ENCODE measurements at places on chromosomes 7 and 10.
A peak's percentile ranks its signal among the peaks of the same experiment; 100 is the strongest.

DNA sequence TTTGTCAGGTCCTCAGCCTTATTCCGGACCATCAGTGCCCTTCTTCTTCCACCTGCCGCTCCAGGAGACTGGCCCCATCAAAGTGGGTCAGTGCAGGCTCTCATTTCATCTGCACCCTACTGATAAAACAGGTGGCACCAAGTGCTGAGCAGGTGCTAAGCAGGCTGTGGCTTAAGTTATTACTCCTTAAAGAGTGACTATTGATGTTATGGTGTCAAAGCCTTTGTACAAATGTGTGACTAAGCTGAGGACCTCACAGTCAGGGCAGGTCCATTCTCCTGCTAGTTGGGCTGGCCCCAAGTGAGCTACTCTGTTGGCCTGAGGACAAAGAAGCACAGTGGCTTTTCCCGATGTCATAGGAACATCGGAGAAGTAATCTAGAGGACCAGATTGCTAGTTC is 11.2 kb upstream of the CALD1 start:
- H3K27me3 ChIP-seq, result no peaks in the 10 kb centered on the region
- DNase-seq, result no peak
- H3K4me1 ChIP-seq, result no peaks in the 10 kb centered on the region
- H3K36me3 ChIP-seq, result no peaks in the 10 kb centered on the region
- no peak overlapping the region for H3K27ac ChIP-seq

DNA sequence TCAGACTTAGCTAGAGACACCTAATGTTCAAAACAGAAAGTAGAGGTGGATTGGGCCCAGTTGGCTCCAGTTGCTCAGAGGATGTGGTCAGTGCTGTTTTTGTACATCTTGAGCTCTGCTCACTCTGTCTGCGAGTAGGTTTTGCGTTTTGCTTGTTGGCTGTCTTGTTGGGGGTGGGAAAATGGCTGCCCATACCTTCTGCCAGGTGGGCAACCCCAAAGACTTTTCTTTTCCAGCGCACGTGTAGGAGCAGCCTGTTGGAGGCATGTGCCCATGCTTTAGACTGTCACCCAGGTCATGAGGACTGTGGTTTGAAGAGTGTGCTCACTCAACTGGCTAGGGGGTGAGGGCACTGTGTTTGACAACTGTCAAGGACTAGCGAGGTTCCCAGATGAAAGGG is 73.9 kb downstream of the KAT6B start:
- DNase-seq, result no peak
- H3K4me1 ChIP-seq, result peaks cover 4% of the 10 kb centered on the region
- H3K36me3 ChIP-seq, result no peaks in the 10 kb centered on the region
- H3K27me3 ChIP-seq, result no peaks in the 10 kb centered on the region
- no peak overlapping the region for H3K4me3 ChIP-seq
- no peak overlapping the region for H3K27ac ChIP-seq

DNA sequence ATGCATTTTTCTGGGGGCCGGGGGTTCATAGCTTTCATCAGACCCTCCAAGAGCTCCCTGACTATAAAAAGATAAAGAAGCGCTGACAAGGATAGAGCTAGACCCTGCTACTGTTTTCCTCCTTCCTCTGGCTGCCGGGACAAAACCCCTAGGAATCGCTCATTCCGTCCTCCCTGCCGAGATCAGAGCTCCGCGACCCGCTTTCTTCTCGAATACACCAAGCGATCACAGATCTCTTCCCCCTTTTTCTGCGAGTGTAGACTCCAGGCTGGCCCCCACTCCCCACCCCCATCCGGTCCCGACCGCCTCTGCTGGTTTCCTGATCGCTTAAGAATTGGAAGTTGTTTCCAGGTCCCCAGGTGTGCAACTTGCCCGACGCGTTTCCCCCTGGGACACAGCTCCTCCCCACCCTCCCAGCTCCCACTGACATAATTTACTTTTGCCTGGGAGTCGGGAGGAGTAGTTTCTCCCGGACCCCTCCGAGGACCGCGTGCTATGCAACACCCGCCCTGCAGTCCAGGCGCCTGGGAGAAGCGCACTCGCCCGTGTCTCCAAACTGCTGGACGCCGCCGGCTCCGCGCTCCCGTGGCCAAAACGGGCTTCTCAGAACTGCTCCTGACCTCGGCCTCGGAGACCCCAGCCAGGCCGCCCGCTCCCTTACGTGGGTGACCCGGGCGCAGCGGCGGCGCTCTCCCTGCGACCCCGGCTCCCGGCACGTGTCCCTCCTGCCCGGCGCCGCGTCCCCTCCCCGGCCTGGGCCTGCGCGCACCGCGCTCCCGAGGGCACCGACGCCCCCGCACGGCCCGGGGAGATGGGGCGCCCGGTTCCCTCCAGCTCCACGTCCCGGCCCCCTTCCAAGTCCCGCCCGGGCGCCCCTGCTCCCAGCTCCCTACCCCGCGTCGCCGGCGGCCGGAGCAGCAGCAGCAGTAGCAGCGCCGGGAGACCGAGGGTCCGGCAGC is 552 bp downstream of the IL15RA start:
- H3K4me1 ChIP-seq, result peaks cover 28% of the 10 kb centered on the region
- H3K36me3 ChIP-seq, result no peaks in the 10 kb centered on the region
- H3K27me3 ChIP-seq, result no peaks in the 10 kb centered on the region
- DNase-seq, result no peak
- peak overlapping the region; percentile 98 for H3K27ac ChIP-seq

DNA sequence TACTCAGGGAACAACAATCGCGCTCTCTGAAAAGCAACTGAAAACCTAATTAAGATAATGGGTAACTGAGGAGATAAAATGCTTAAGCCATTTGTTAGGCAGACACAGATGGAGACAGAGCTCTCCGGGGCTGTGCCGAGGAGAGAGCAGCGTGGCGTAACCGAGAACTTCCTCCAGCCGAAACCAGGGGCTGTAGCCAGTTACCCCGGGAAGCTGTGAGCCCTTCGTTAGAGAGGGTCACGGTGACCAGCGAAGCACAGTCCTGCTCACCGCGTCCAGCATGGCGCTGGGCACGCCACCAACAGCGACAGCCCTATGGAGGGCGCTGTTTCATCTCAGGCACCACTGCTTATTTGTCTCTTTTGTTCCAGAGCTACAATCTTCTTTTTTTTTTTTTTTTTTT is 16.1 kb downstream of the PAPOLB start:
- no peaks in the 10 kb centered on the region for H3K27me3 ChIP-seq
- H3K27ac ChIP-seq, result no peak overlapping the region
- no peaks in the 10 kb centered on the region for H3K4me1 ChIP-seq
- H3K4me3 ChIP-seq, result no peak overlapping the region

DNA sequence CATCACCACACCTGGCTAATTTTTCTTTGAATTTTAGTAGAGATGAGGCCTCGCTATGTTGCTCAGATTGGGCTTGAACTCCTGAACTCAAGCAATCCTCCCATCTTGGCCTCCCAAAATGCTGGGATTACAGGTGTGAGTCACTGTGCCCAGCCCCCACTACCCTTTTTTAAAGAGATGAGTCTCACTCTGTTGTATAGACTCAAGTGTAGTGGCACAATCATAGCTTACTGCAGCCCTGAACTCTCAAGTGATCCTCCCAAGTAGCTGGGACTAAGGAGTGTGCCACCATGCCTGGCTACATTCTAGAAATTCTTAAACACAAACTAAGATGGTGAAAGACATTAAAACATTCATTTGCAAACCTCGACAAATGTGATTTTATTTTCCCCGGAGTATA is 12.6 kb downstream of the SYPL1 start:
- H3K27me3 ChIP-seq, result no peaks in the 10 kb centered on the region
- H3K36me3 ChIP-seq, result no peaks in the 10 kb centered on the region
- DNase-seq, result no peak
- H3K4me3 ChIP-seq, result no peak overlapping the region
- peaks cover 61% of the 10 kb centered on the region for H3K4me1 ChIP-seq

GRCh38 chr7:101486433-101487104 is 123.9 kb downstream of the COL26A1 start:
- no peak for DNase-seq
- no peaks in the 10 kb centered on the region for H3K36me3 ChIP-seq
- H3K4me1 ChIP-seq, result no peaks in the 10 kb centered on the region
- H3K27ac ChIP-seq, result no peak overlapping the region
- H3K4me3 ChIP-seq, result no peak overlapping the region

DNA sequence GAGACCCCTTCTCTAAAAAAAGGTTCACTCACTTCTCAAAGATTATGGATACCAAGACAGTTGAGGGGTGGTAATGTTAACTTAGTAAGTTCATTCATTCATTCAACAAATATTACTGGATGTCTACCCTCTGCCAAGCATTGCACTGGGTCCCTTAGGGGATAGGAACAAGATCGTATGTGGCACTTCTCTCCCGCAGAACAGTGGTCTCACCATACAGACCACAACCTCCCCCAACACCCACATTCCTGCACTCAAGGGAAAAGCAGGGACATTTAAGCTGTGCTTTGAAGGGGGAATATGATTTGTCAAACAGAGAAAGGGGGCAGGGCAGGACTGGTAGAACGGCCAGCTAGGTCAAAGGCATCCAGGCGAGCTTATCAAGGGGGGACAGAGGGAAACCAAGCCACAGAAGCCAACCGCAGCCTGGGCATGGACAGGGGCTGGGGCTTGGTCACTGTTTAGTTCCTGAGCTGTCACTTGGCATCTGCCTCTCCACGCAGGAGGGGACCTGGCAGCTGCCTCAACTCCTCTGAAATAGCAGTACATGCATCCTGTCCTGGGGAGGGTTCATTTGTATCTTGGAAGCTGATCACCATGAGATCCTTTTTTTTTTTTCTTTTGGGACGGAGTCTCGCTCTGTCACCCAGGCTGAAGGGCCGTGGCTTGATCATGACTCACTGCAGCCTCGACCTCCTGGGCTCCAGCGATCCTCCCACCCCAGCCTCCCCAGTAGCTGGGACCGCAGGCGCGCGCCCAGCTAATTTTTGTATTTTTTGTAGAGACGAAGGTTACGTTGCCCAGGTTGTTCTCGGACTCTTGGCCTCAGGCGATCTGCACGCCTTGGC is 949 bp upstream of the CLIP2 start:
- DNase-seq, result no peak
- peaks cover 53% of the 10 kb centered on the region for H3K4me1 ChIP-seq
- H3K36me3 ChIP-seq, result no peaks in the 10 kb centered on the region
- no peak overlapping the region for H3K4me3 ChIP-seq

DNA sequence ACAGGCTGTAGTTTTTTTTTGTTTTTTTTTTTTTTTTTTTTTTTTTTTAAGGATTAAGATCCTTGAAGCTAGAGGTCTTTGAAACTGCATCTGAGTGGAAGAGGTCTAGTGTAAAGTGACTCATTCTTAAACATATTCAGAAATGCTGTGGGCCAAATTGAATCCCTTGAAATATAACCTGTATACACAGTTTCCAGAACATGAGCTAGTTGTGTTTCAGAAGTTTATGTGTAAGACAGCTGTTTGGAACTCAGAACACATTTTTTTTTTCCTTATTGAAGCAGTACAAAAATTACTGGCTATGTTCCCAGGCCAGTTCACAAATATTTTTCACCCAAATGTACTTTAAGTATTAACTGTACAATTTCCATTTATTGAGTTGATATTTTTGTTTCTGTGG is 67.9 kb downstream of the PPP1R9A start:
- no peak for DNase-seq
- no peaks in the 10 kb centered on the region for H3K27me3 ChIP-seq
- no peak overlapping the region for H3K4me3 ChIP-seq
- no peak overlapping the region for H3K27ac ChIP-seq

DNA sequence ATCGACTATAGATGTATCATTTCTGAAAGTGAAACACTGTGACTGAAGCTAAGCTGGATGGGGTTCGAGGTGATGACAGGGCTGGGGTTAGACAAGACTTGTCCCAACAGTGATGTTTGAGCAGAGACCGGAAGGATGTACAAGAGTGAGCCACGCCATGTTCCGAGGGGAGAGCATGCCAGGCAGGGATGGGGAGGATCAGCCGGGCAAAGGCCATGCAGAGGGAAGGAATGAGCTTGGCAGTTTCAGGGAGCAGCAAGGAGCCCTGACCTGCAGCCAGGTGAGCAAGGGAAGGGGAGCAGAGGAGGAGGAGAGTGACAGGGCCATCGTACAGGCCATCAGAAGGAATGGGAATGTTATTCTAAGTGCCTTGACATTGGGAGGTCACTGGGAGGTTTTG is 114.9 kb upstream of the GPR26 start:
- H3K36me3 ChIP-seq, result no peaks in the 10 kb centered on the region
- no peak overlapping the region for H3K4me3 ChIP-seq
- DNase-seq, result no peak

GRCh38 chr10:71957546-71958275 is 6.5 kb upstream of the CHST3 start:
- no peaks in the 10 kb centered on the region for H3K27me3 ChIP-seq
- no peak for DNase-seq
- H3K36me3 ChIP-seq, result no peaks in the 10 kb centered on the region
- no peak overlapping the region for H3K4me3 ChIP-seq
- H3K27ac ChIP-seq, result no peak overlapping the region
- peaks cover 5% of the 10 kb centered on the region for H3K4me1 ChIP-seq

DNA sequence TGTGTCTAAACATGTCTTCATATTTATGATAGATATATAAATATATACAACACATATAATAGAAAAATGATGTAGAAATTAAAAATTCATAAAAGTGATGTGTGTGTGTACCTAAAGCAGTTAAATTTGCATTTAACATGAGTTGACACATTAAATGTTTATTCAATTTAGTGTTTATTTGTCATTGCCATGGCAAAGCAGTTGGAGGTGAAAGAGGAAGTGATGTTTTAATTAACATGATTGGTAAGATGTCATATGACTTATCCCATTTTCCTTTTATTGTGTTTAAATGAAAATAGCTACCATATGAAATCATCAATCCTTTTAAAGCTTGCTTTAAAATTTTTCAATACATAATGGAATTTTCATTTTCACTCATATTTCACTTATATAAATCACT is 452.6 kb downstream of the SUGCT start:
- no peak overlapping the region for H3K27ac ChIP-seq
- no peak for DNase-seq
- no peaks in the 10 kb centered on the region for H3K27me3 ChIP-seq

DNA sequence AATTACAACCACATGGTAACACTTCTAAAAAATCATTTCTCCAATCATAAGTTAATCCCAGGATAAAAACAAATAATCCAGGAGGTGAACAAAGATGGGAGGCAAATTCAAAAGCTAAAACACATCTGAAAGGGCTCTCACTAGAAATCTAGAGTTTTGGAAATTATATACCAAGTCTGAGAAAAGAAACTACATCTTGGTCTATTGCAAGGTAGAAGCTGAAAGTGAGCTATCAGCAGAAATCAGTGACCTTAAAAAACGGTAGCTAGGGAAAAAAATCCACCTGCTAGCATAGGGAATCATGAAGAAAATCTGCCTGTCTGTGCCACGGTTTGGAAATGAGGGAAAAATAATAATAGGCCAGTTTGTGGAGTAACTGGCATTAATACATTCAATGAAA is 50.5 kb downstream of the POT1 start:
- no peaks in the 10 kb centered on the region for H3K27me3 ChIP-seq
- DNase-seq, result no peak
- H3K27ac ChIP-seq, result no peak overlapping the region
- no peak overlapping the region for H3K4me3 ChIP-seq
- H3K36me3 ChIP-seq, result no peaks in the 10 kb centered on the region

GRCh38 chr10:100357059-100357858 is 10.2 kb downstream of the SCD start:
- no peak overlapping the region for H3K27ac ChIP-seq
- peaks cover 90% of the 10 kb centered on the region for H3K36me3 ChIP-seq
- H3K27me3 ChIP-seq, result no peaks in the 10 kb centered on the region
- no peak for DNase-seq
- H3K4me3 ChIP-seq, result no peak overlapping the region
- H3K4me1 ChIP-seq, result peaks cover 18% of the 10 kb centered on the region

- DNase-seq, result no peak
- H3K36me3 ChIP-seq, result no peaks in the 10 kb centered on the region
- H3K4me3 ChIP-seq, result no peak overlapping the region
- H3K27ac ChIP-seq, result peak overlapping the region; percentile 10
- H3K4me1 ChIP-seq, result peaks cover 24% of the 10 kb centered on the region
These were observed 19.4 kb upstream of the AKR1C1 start for GRCh38 chr10:4943821-4944220.
